Sigmoid colon (tissue), 7 donors: ENCODE measurements at places on chromosomes 6 and 20. TPM values are rescaled to one million over a fixed set of nuclear protein-coding genes. Genes with fewer than 3 reads are reported as not detected.

GRCh38 chr6:106128981-106129781 lies 43.0 kb downstream of the PRDM1 start:
- DNase-seq, result no peak
- H3K4me1 ChIP-seq, result no peaks in the 10 kb centered on the region
- H3K27ac ChIP-seq, result no peak overlapping the region
- H3K27me3 ChIP-seq, result no peaks in the 10 kb centered on the region

DNA sequence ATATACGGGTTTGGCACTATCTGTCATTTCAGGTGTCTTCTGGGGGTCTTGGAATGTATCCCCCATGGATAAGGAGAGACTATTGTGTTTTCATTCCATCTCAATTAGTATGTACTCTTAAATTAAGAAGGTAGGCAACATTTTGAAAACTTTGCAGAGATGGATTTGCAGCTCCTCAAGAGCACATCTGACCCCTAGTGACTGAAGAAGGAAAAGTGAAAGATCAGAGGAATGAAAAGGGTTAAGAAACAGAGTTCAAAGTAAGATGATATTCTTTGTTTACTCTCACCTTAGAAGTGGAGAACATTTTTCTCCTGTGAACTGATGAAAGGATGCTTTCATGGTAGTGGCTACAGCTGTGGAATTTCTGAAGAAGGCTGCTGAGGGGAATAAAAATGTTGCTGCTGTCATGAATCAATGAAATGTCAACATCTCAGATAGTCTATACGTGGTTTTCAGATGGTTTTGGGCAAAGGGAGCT lies 41.5 kb downstream of the SH3BGRL2 start:
- no peak overlapping the region for H3K4me3 ChIP-seq
- peak overlapping the region; percentile 9 for H3K27ac ChIP-seq
- DNase-seq, result no peak
- H3K27me3 ChIP-seq, result no peaks in the 10 kb centered on the region
- H3K36me3 ChIP-seq, result peaks cover 7% of the 10 kb centered on the region
- H3K4me1 ChIP-seq, result peaks cover 18% of the 10 kb centered on the region

GRCh38 chr6:161833099-161833860 lies 559.4 kb upstream of the AGPAT4 start:
- H3K4me3 ChIP-seq, result no peak overlapping the region
- H3K4me1 ChIP-seq, result no peaks in the 10 kb centered on the region
- H3K27me3 ChIP-seq, result no peaks in the 10 kb centered on the region

- H3K4me3 ChIP-seq, result no peak overlapping the region
- H3K27ac ChIP-seq, result no peak overlapping the region
- DNase-seq, result no peak
- H3K36me3 ChIP-seq, result no peaks in the 10 kb centered on the region
- H3K4me1 ChIP-seq, result no peaks in the 10 kb centered on the region
- no peaks in the 10 kb centered on the region for H3K27me3 ChIP-seq
These were observed 126.9 kb downstream of the KCNQ5 start for GRCh38 chr6:72748759-72749158.

DNA sequence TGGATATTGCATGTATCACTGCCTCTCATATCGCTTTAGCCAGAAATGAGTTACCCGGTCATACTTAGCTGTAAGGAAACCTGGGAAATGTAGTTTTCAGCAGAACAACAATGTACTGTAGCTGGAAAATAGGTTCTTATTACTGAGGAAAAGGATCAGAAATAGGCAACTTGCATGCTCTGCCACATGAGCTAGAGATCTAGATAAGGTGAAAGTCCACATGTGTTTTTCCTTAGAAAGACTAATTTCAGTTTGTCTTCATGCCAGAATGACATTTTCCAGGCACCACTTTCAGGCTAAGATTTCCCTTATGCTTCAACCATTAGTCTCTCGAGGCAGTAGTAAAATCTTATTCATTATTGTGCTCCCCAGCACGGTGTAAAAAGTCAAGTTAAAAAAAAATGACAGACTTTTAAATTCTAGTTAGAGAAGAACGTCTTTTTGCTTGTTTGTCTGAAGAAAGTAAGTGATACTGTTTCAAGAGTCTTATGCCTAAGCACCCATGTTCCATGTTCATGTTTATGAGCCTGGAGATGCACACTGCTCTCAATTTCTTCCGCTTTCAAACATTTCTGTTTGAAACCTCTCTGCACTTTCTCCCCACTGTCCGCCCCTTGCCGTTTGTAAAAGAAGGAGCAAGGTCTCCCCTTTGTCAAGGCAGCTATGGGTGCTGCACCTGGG lies 67.6 kb downstream of the ZNF831 start:
- H3K4me1 ChIP-seq, result no peaks in the 10 kb centered on the region
- DNase-seq, result no peak
- H3K27me3 ChIP-seq, result no peaks in the 10 kb centered on the region
- no peak overlapping the region for H3K4me3 ChIP-seq
- no peaks in the 10 kb centered on the region for H3K36me3 ChIP-seq
- H3K27ac ChIP-seq, result no peak overlapping the region

The GMPR gene
- 26.5 TPM for total RNA-seq

The FAM209B gene
- not detected for total RNA-seq
